Effector memory CD4-positive, alpha-beta T cell (primary cell): ENCODE measurements at places on chromosomes 11 and 22.

DNA sequence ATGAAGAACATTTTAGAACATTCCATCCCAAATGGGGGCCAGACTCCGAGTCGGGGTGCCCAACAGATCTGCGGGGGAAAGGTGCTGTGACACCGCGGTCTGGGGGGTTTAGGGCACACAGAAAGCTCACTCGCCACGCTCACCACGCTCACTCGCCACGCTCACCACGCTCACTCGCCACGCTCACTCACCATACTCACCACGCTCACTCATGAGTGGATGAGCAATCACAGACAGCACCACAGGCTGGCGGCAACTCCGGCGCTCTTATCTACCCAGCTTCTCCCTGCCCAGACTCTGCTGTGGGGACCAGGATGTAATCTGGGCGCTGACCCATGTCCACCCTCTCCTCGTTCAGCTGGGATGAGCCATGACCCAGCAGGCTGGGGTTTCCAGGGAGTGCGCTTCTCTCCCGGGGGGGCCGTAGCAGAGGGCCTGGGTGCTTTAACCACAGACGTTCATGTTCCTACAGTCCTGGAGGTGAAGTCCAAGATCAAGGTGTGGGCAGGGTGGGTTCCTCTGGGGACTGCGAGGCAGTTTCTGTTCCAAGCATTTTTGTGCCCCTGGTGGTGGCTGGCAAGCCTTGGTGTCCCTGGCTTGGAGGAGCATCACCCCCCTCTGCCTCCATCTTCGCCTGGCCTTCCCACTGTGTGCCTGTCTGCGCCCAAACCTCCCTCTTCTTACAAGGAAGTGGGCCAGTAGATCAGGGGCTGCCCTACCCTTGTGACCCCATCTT is 141.2 kb downstream of the CTTN start:
- DNase-seq, result no peak

GRCh38 chr11:56846631-56847576 is 98.4 kb upstream of the OR9G4 start:
- no peak for DNase-seq

GRCh38 chr11:12784445-12784844 is 110.2 kb downstream of the TEAD1 start:
- no peak for DNase-seq

- DNase-seq, result no peak
These were observed 44.6 kb downstream of the MRE11 start for GRCh38 chr11:94449029-94449428.

- no peak for DNase-seq
These were observed 3.2 kb upstream of the PRR5 start for GRCh38 chr22:44698531-44699421.
